ENCODE measurements at places on chromosomes 1 and 21. TPM values are rescaled to one million over a fixed set of nuclear protein-coding genes. Genes with fewer than 3 reads are reported as not detected.

The S100A14 gene
- 4.2 TPM for total RNA-seq

The RAB25 gene
- 46.0 TPM for total RNA-seq

The MYCL gene
- 8.2 TPM for total RNA-seq

The THEM5 gene
- not detected for total RNA-seq

The ACTA1 gene
- 1.0 TPM for total RNA-seq

The LGALS8 gene
- total RNA-seq = 62.0 TPM

The LGR6 gene
- 0.68 TPM for total RNA-seq

GRCh38 chr1:165890684-165891083 lies 63.3 kb downstream of the UCK2 start:
- DNase-seq = no peak

DNA sequence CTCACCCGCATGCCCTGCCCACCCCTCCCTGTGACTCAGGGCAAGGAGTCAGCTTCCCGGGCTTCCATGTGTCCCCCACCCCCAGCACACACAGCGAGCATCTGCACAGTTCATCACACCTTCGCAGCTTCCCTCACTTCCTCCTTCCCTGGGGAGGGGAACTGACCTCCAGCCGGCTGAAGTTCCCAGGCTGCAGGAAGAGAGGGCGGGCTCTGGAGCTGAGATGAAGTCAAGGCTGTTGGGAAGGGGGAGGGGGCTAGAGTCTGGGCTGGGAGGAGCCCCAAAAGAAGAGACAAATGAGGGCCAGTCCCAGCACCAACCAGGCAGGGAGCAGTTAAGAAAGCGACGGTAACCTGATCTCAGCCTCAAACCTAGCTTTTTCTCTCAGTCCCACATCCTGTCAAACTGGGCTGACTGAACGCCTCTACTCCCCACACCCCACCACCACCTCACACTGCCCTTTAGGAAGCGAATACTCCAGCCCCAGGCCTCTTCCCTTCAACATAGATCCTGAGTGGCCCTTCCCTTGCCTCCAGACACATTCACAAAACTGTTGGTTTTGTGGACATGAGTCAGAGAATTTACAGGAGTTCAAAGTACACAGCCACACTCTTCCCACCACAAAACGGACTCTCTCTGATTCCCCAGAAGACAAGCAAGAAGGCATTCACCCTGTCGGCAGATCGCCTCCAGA lies 1.8 kb downstream of the RHOC start:
- DNase-seq = peak; percentile 93

DNA sequence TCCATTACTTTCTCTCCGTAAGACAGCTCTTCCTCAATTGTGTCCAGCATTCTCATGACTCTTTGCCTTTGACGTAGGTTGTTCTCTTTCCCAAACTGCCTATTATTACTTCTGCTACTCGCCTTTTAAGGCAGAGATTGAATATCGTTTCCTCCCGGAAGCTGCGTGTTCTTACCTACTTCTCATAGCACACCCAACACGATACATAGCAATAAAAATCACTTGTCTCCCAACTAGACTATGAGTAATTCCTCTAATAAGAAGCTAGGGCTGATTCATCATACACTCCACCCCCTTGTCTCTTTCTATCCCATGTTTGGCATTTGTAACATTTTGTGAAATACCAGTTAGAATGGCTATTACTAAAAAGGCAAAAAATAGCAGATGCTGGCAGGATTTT lies 55.8 kb upstream of the SGIP1 start:
- DNase-seq = peak; percentile 48

DNA sequence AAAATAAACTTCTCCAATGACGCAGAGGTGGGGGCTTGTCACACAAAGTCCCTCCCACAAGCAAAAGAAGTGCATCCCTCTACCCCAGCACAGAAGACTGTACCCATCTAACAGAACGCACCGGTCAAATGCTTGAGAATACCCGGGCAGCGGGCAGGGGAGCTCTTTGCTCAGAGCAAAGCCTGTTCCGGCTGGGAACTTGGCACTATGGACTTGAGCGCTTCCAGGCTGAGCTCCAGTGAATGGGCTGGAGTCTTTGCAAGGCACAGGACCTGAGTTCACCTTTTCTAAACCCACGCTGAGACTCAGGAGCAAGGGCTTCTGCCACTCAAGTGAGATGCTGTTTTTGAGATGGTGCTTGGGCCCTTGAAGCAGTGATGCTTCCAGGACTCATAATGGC lies 20.3 kb downstream of the RHBG start:
- DNase-seq = no peak

- DNase-seq = no peak
These were observed 53.8 kb upstream of the ATP1B1 start for GRCh38 chr1:169052727-169053126.

DNA sequence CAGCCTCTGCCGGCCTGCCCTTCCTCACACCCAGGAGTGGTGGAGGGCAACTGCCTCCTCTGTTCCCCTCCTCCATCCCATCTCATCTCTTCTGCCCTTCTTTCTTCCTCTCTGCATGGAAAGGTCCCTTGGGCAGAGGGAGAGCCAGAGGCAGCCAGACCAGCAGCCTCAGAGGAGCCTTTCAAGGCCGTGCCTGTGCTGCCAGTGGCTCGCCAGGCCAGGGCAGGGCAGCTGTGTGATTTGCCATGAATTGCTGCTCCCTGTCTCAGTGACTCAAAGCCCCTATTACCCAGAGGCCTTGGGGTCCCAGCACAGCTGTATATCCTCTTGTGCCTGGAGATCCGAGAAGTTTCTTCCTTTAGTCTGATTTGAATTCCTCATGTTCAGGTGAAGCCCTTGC lies 21.9 kb downstream of the TMCC2 start:
- no peak for DNase-seq

- DNase-seq = no peak
These were observed 30.5 kb downstream of the CASZ1 start for GRCh38 chr1:10765734-10766478.

- no peak for DNase-seq
These were observed 32.4 kb downstream of the AHDC1 start for GRCh38 chr1:27571439-27572018.

DNA sequence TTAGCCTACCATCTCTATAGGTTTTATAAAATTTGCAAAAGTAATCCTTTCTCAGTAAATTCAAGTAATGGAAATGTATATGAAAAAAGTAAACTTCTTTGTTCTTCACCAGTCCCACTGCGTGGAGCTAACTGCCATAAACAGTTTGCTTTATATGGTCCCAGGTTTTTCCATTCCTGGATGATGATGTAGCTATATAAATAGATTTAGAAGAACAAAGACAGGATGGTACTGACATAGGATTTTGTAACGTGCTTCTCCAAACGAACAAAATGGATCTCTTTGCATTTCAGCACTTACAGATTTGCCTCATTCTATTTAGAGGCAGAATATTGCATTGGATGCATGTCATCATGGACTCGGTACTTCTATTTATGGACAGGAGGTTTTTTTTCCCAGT lies 57.3 kb downstream of the SMYD2 start:
- DNase-seq = no peak

- no peak for DNase-seq
These were observed 30.0 kb upstream of the JUN start for GRCh38 chr1:58813801-58814200.

GRCh38 chr1:168803806-168804510 lies 75.0 kb upstream of the DPT start:
- no peak for DNase-seq

DNA sequence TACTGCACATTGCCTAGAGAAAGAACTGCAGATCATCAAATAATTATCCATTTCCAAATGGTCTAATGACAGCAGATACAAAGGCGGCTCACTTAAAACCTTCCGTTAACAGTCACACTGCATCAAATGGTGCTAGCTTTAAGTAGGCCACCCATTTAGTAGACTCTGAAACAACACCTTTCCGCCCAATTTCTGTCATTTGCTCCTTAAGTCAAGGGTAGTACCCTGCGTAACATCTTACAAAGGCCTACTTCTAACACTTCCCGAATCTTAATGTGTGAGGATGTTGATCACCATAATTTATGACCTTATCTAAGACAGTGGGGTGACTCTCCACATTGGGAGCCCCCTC lies 692 bp upstream of the RALGPS2 start:
- DNase-seq = no peak

DNA sequence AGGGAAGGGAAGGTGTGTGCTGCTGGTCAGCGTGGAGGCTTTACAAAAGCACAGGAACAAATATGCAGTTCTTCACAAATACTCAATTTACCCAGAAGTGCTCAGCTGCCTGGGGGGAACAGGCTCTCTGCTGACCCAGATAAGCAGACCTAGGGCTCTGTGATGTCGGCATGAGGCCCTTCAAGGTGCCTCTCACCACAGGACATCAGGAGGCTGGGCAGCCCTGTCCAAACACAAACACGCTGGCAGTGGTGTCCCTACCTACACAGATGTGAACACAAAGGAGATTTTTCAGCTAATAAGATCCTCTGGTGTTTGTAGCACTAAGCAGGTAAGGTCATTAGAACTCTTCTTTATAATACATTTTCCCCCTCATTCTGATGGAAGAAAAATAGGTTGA lies 243.0 kb upstream of the PROX1 start:
- no peak for DNase-seq

DNA sequence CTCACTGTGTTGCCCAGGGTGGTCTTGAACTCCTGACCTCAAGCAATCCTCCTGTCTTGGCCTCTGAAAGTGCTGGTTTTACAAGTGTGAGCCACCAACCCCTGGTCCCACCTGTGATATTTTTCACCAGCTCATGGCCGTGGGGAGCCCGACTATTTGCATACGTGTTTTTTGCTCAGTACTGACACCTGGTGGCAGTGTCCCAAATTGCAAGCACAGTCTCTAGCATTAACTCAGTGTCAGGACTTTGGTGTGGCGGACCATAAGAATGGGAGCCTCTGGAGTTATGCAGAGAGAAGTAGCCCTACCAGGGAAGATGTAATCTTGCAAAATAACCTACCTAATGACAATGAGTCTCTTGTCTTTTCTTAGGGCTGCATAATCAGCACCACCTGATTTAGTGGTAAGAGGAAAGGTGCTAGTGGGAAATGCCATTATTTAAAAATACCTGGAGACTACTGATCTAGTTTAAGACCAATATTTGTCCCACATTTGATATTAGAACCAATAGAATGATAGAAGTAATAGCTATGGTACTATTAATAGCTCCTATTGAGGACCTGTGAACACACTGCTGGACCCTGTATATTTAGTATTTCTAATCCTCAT lies 305.4 kb downstream of the DISC1 start:
- no peak for DNase-seq

DNA sequence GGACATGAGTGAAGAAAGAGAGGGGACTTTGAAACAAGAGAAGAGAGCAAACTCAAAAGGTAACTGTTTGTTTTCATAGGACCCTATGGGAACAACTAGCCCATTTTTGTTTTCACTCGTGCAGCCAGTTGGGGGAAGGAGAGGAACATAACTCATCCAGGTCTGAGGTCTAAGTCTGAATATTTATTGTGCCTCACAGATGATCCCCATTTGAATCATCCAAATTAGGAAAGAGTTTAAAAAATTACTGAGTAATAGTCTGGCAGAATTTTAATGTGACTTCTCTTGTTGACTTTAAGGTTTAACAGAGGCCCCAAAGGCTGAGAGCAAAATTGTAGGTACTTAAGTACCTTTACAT lies 10.4 kb upstream of the TSPAN2 start:
- DNase-seq = no peak

Measured in kidney epithelial cell (primary cell).